ENCODE measurements at places on chromosomes 16 and 17.

DNA sequence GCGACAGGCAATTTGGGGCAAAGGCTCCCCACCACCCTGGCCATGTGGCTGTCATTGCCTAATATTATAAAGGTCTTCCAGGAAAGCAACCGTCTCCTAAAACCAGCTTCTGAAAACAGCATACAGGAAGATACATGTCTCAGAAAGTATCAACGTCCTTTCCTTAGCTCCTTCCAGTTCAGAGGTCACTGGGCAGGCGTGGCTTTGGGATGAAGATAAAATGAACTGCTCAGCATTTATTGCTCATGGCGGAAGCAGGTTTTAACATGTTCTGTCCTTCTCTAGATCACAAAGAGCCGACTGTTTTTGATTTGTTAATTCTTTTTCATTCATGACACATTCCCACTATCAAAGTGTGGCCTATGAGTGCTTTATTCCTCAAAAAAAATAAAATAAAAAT is 8.0 kb downstream of the CFAP20 start:
- no peak for DNase-seq

DNA sequence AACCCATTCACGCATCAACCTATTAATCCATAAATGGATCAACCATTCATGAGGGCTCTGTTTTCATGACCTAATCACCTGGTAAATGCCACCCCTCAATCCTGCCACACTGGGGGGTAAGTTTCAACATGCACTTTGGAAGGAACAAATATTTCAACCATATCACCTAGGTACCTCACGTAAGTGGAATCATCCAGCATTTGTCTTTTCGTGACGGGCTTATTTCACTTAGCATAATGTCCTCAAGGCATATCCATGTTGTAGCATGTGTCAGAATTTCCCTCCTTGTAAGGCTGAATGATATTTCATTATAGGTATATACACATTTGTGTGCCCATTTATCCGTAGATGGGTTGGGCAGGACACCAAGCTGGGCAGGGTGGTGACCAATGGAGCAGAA is 35.6 kb downstream of the ANKRD40 start:
- no peak for DNase-seq

DNA sequence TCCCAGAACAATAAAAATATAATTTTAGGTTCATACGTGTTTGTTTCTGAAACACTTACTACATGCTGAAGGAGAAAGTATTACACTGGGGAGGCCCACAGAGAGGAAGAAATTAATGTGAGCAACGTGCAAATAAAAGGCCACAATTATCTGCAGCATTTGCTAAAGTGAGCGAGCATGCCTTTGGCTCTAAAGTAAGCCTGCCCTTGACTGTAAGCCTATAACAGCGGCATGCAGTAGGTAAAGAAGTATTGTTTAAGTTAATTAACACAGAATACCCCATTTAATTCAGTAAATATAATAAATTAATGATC is 13.2 kb upstream of the COTL1 start:
- no peak for DNase-seq

GRCh38 chr16:48064971-48065370 is 90.8 kb downstream of the ABCC12 start:
- DNase-seq = no peak

DNA sequence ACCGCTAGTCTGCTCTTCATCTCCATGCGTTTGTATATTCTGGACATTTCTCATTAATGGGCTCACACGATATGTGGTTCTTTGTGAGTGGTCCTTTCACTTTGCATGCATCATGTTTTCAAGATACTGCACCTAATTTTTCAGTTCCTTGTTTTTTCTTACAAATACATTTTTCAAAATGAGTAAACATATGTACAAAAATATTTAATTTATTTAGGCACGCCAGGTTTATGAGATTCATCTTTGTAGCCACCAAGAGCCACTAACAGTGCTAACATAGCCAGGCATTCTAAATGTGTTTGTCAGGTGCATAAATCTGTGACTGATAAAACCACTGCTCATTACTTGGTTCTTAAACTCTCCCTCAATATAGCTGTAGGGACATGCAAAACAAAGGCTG is 375.3 kb downstream of the WWOX start:
- DNase-seq = no peak

DNA sequence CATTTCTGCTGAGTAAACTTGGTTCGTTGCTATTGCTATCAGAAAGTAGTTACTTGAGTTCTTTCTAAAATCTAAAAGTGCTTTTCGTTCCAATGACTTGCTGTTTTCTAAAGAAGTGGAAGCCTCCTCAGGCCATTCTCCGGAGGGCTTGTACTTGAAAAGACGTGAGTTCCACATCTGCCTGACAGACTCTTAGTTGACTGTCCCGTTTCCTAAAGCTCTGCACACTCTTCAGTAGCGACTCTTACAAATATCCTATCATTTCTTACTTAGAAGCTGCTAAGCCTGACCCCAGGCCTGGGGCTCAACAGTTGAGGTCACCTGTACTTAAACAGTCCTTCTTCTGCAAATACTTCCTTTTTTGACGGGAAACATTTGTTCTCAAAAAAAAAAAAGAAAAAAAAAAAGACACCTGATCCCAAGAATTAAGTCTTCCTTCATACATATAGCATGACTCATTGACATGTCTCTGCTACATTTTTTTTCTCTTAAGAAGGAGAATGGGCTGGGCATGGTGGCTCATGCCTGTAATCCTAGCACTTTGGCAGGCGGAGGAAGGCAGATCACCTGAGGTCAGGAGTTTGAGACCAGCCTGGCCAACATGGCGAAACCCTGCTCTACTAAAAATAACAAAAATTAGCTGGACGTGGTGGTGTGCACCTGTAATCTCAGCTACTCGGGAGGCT is 61.5 kb downstream of the DHRS7C start:
- DNase-seq = no peak

- no peak for DNase-seq
These were observed 1.3 kb downstream of the TLCD3A start for GRCh38 chr17:733743-734142.

DNA sequence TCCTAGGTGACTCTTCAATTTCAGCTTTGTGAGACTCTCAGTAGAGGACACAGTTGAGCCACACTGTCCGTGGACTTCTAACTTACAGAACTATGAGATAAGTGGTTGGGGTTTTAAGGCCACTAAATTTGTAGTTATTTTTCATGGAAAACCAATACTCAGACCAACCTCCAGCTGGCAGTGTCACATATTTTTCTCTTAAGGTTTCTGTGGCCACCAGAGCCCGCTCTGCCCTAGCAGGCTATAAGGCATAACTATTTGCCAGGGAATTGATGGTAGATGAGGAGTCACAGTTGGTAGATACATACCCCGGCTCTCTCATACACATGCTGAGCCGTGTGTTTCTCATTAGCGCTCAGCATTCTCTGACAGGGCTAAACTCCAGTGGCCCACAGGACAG is 336.8 kb upstream of the MON1B start:
- DNase-seq = no peak

DNA sequence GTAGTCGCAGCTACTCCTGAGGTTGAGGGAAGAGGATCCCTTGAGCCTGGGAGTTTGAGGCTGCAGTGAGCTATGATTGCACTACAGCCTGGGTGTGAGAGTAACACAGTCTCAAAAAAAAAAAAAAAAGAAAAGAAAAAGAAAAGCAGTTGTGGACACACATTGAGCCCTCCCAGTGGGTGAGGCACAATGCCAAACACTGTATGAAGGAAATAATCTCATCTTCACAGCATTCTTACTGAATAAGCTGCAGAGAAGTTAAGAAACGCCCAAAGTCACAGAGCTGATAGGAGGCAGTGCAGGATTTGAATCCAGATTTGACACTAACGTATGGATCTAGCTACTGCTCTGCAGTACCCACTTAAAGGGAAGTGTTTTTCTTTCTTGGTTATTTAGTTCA is 5.9 kb upstream of the LYZL6 start:
- DNase-seq = no peak

GRCh38 chr16:67429053-67429798 is 1.7 kb upstream of the HSD11B2 start:
- DNase-seq = no peak

DNA sequence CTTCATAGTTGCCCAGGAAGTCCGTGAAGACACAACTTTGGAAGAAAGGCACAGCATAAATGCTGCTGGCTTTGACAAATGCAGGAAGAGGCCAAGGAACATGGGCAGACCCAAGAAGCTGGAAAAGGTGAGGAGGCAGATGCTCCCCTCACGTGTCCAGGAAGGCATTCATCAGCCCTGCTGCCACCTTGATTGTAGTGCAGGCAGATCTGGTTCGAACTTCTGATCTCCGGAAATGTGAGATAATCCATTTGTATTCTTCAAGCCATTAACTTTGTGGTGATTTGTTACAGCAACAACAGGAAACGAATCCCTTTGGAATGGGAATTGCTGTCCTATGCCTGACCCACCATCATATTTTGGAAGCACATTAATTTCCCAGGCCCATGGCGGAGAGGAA is 28.5 kb upstream of the LCMT1 start:
- no peak for DNase-seq

DNA sequence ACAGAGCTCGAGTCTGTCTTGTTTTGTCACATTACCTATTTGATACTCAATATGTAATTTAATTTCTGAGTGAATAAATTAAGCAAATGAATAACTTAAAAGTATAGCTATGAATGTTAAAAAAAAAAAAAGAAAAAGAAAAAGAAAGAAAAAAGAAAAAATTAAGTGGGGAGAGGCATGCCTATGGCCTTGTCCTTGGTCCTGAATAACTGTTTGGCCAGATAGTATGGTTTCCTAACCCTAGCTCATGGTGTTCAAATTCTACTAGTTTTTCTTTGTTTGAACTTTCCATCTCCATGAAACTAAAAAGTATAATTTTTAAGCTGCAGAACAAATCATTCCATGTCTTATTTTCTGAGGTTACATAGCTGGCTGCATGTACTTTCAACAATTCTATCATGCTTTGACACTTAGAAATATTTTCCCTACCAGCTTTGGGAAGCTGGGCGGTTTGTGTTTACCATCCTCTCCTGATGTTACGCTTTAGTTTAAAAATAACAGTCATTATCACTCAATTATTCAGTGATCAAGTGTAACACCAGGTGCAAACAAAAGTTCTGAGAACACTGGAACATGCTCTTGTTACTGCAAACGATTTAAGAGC is 31.8 kb downstream of the TOX3 start:
- DNase-seq = no peak

- no peak for DNase-seq
These were observed 67.9 kb downstream of the PRMT7 start for GRCh38 chr16:68378436-68379415.

DNA sequence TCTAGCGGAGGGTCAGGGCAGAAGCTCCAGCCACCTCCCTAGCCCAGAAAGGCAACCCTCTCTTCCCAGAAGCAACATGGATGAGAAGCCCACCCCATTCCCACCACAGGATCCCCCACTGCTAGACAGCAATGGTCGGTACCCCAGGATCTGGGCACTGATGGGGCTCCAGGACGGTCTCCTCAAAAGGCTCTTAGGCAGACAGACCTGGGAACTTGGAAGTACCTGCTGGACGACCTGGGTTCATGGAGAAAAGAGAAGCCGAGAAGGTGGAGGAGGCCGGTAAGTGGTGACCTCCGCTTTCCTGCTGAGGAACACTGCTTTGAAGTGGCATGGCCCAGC is 96.6 kb downstream of the TBC1D16 start:
- no peak for DNase-seq

GRCh38 chr16:57637965-57638364 is 9.5 kb downstream of the ADGRG1 start:
- no peak for DNase-seq

DNA sequence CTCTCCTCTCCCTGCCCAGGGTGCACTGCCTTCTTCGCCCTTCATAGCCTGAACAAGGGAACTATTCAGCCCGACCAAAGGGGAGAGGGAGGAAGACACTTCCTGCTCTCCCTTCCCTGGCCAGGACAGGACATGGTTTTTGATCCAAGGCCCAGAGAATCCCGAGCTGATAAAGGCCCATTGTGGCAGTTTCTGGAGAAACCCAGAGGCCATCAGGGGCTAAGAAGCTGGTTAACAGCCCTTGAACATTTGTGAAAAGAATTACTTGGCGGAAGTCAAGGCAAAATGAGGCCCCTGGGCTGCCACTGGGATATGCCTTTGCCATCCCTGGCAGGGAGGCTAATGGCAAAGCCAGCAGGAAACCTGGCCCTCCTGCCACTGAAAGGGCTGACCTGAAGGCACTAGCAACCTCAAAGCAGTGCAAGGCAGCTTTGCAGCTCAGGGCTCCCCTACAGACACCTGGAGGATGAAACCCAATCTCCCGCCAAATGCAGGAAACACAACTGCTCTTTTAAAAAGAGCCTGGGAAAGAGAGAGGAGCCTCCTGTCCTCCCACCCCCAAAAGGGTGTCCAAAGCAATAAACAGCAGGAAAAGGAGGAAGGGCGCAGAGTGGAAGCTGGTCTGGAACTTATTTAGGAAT is 12.6 kb downstream of the PHB1 start:
- DNase-seq = no peak

DNA sequence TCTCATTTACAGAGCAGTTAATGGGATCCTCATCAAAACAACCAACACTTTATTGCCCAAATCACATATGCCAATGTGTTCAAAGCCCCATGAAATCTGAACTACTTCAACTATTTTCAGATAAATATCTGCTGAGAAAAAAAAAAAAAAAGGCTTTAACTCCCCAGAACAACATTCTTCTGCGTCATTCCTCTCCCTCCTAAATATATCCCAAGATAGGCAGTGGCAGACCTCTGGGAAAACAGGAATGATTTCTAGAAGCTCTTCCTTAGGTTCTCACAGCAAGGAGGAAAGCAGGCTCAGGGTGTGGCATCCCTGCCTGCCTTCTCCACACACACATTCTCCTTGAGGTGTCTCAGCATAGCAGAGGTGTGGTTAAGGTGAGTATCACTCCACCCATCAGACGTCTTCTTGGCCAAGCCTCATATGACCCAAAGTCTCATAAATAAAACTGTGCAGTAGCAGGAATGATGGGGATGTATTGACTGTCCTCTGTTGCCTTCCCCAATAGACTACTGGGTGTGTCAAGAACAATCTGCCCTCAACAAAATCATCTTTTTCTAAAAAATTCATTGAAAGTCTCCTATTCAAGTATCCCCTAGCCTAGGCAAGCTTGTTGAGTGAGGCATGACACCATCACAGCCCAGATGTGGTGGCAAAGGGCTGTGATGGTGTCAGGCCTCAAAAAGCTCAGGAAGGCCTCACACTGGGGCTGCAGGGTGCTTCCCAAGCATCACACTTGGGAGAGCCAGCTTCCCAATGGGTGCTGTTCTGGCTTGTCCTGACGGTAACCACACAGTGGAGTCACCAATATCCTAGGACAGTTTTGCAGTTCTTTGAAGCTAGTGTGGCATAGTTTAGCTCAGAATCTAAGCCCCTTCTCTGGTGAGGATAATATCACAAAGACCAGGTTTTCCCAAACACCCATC is 135.4 kb upstream of the SOX9 start:
- no peak for DNase-seq

DNA sequence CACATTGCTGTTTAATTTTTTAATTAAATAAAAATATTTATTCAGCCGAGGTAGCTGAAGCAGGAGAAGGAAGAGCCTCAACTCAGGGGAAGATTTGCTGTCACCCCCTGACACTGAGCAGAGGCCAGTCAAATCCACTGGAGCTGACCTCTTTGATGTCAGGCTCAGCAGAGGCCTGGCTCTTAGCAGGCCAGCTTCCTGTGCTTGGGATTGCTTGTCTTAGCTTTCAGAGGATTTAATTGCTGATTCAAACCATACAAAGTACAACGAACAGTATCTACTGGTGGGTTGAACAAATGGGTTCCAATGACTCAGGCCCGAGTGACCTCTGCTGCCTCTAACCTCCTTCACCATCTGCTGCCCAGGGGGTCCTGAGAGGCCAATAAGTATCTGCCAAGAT is 417.0 kb upstream of the HSBP1 start:
- no peak for DNase-seq

- no peak for DNase-seq
These were observed 68.6 kb upstream of the TOB1 start for GRCh38 chr17:50934672-50935220.

All from stimulated activated CD4-positive, alpha-beta T cell treated with anti-CD3 and anti-CD28 coated beads, Interleukin-12 subunit alpha, Interleukin-12 subunit beta, amount 100 ng/mL, for 24 hours (primary cell).